ENCODE measurements at places on chromosomes 5 and 9. TPM values are rescaled to one million over a fixed set of nuclear protein-coding genes. Genes with fewer than 3 reads are reported as not detected.

The ICE1 gene
- 45.3 TPM for total RNA-seq

The CER1 gene
- 4.1 TPM for total RNA-seq

The PCDHGC4 gene
- 5.1 TPM for total RNA-seq

GRCh38 chr5:141814064-141814964 is 63.9 kb downstream of the PCDH1 start:
- no peaks in the 10 kb centered on the region for H3K36me3 ChIP-seq
- no peak overlapping the region for H3K27ac ChIP-seq
- peaks cover 82% of the 10 kb centered on the region for H3K4me1 ChIP-seq
- no peak overlapping the region for H3K4me3 ChIP-seq
- peaks cover 2% of the 10 kb centered on the region for H3K27me3 ChIP-seq

GRCh38 chr9:126956917-126957686 is 42.5 kb downstream of the RALGPS1 start:
- no peak overlapping the region for H3K4me3 ChIP-seq
- no peak for DNase-seq
- H3K27me3 ChIP-seq, result no peaks in the 10 kb centered on the region
- H3K27ac ChIP-seq, result peak overlapping the region; percentile 95
- H3K36me3 ChIP-seq, result no peaks in the 10 kb centered on the region

- no peaks in the 10 kb centered on the region for H3K27me3 ChIP-seq
- H3K36me3 ChIP-seq, result no peaks in the 10 kb centered on the region
- peaks cover 4% of the 10 kb centered on the region for H3K4me1 ChIP-seq
- H3K4me3 ChIP-seq, result peak overlapping the region; percentile 83
- DNase-seq, result peak; percentile 10
Observed at GRCh38 chr9:128703616-128704355, 1.5 kb downstream of the PKN3 start.

The MPDZ gene
- 38.5 TPM for total RNA-seq

GRCh38 chr9:16039218-16039987 is 486.6 kb downstream of the CCDC171 start:
- no peak overlapping the region for H3K4me3 ChIP-seq
- no peaks in the 10 kb centered on the region for H3K27me3 ChIP-seq
- no peaks in the 10 kb centered on the region for H3K36me3 ChIP-seq
- peak; percentile 69 for DNase-seq

DNA sequence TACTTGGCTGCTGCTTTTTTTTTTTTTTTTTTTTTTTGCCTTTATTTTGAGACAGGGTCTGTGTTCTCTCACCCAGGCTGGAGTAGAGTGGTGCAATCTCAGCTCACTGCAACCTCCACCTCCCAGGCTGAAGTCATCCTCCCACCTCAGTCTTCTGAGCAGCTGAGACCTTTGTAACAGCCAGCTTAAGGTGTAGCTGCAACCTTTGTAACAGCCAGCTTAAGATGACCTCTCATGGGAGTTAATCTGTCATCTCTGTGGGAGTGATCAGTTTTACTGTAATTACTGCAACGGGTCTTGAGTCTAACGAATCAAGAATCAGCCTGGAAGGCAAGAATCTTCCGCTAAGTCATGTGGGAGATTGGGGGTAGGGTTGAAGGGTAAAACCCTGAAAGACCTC is 31.6 kb upstream of the SNX2 start:
- H3K27ac ChIP-seq, result no peak overlapping the region
- no peaks in the 10 kb centered on the region for H3K27me3 ChIP-seq

- H3K27me3 ChIP-seq, result no peaks in the 10 kb centered on the region
- H3K4me1 ChIP-seq, result no peaks in the 10 kb centered on the region
- H3K4me3 ChIP-seq, result no peak overlapping the region
- no peak overlapping the region for H3K27ac ChIP-seq
- DNase-seq, result no peak
Observed at GRCh38 chr5:92861531-92862285, 719.3 kb downstream of the NR2F1-AS1 start.

DNA sequence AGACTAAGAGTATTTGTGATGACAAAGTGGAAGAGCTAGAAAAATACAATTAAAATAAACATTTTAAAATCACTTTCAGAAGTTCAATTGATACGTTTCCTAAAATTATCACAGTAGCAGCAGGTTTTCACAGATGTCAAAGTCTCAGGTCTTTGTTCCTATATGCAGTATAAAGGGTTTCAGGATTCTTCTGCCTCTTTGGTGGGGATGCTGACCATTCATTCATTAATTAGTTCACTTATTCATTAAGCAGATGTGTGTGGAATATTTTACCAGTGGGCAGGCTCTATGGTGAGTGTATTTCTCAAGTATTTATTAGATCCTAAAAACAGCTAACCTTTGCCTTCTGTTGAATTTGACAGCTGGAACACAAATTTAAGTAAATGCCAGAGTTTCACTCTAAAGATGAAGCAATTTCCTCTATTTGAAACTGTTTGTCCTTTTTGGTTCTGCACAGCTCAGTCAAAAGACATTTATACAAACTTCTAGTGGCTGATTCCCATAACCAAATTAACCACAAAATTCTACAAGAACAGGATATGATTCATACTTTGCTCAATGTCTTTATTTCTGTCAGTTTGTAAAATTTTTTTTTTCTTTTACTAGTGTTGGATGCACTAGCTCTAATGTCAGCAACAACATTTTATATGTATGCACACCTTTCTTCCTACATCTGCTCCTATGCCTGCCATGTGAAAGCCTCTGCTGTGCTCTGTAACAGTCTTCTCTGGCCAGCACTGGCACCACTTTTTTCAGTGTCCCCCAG is 75.9 kb upstream of the PRR16 start:
- H3K36me3 ChIP-seq, result no peaks in the 10 kb centered on the region
- no peak overlapping the region for H3K4me3 ChIP-seq
- no peak overlapping the region for H3K27ac ChIP-seq
- no peaks in the 10 kb centered on the region for H3K4me1 ChIP-seq

The SCGB3A2 gene
- total RNA-seq, result 57.3 TPM

The RNF180 gene
- 2.7 TPM for total RNA-seq

Data from WTC11 (cell line).